ENCODE measurements at places on chromosomes 11 and 22.

DNA sequence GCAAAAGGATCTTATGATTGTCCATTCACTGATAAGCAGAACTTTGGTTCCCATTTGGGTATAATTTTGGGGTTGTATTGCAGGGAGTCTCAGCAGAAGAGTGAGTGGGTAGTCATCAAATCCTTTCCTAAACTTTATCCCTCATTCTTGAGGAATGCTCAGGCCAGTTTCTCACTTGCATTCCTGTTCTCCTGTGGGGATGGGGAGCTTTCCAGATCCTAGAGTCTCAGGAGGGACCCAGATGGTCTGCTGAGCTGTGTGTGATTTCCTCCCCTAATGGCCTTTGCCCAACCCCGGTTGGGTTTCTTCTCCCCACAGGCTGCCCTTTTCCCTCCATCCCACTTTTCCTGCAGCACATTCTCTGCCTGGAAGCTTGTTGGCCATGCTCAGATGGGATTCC, 79.9 kb downstream of the MIAT start:
- DNase-seq: no peak

DNA sequence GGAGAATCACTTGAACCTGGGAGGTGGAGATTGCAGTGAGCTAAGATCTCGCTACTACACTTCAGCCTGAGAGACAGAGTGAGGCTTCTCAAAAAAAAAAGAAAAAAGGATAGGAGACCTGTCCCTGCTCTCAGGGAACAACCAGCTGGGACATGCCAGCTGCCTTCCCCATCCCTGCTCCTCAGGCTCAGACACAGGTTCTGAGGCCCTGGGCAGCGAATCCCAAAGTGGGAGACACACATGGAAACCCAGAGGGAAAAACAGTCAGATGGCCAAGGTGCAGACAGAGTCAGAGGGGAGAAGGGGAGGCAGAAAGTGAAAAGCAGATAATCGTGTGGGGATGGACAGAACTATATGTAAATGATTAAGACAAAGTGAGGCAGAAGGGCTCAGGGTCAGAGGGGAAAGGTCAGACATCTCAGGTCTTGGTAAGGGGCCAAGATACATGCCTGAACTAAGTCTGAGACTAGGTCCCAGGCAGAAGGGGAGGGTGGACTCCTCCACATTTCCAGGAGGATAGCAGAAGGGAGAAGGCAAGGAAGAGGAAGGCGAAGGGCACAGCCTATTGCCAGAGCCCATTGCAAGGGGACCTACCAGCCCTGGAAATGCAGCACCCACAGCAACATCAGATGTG, 14.2 kb downstream of the STARD10 start:
- no peak for DNase-seq

- DNase-seq: no peak
Observed at GRCh38 chr11:129703846-129704245, 111.8 kb upstream of the TMEM45B start.

- DNase-seq: no peak
Observed at GRCh38 chr11:2177076-2177475, 5.5 kb upstream of the TH start.

DNA sequence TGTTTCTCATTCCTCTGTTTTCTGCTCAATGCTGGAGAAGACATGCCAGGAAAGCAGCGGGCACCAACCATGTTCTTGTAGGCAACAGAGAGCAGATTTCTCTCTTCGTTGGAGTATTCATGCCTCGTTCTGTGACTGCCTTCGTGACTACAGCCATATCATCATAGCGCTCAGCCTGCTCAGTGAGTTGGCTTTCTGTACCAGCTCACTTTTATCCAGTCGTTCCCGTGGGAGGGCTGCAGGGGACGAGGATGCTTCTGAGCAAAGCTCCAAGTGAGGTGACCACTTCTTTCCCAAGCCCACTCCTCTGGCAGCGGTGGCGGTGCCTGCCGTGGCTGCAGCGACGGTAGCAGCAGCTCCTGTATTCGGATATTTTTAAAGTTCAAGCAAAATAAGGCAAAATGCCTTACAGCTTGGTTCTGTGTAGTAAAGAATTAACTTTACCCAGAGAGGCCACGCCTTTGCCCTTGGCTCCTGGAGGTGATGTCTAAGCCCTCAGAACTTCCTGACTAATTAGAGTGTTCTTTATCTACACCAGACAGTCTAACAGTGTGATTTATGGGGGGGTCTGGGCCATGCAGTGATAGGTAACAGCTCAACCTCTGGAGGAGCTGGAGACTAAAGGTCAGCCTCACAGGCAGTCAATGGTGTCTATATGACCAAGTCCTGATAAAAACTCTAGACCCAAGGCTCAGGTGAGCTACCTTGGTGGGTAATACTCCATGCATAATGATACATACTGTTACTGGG, 35.3 kb downstream of the LDHAL6A start:
- DNase-seq: no peak

- DNase-seq: no peak
Observed at GRCh38 chr11:797296-798092, 587 bp downstream of the SLC25A22 start.

GRCh38 chr11:68843703-68844312, 2.1 kb upstream of the CPT1A start:
- DNase-seq: peak; percentile 47

DNA sequence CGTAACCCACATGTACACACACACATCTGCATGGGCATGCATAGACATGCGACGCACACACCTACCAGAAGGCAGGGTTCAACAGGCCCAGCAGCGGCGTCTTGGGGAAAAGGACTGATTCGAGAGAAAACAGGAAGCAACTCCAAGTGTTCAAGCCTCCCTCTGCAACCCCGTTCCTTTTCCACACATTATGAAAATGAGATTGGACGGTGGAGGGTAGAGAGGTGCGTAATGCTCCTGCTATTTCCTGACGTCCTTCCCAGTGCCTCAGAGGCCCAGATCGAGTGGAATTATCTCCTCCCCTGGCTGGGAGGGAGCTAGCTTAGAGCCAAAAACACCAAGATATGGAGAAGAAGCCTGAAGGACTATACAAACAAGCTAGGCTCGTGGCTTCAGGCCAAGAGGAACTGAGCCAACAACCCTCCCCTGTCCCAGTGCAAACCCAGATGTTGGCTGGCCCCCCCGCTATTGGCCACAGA, 289.2 kb downstream of the MN1 start:
- DNase-seq: no peak

- peak; percentile 72 for DNase-seq
Observed at GRCh38 chr11:48001438-48002021, 21.2 kb downstream of the PTPRJ start.

DNA sequence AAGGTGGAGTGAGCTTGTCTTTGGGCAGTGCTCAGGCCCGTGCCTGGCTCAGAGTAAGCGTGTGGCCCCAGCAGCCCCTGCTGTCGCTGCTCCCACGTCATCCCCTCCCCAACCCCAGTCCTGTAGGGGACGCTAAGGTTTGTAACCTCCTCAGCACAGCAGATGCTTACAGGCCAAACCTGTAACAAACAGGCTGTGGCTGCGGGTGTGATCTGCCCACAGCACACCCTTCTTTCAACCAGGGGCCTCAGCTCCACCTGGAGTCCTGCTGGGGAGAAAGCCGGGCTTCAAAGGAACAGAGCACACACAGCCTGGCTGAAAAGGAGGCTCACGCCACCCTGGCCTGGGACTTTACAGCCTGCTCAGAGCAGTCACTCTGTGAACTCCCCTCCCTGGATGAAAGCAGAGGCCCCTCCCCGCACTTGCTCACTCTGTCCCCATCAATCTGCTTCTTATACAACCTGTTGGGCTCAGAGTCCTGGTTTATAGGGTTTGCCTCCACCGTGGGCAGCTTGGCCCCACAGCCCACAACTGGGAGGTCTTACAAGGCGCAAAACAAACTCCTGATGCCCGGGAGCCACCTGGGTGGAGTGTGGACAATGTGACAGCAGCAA, 54.3 kb downstream of the SCUBE1 start:
- no peak for DNase-seq

DNA sequence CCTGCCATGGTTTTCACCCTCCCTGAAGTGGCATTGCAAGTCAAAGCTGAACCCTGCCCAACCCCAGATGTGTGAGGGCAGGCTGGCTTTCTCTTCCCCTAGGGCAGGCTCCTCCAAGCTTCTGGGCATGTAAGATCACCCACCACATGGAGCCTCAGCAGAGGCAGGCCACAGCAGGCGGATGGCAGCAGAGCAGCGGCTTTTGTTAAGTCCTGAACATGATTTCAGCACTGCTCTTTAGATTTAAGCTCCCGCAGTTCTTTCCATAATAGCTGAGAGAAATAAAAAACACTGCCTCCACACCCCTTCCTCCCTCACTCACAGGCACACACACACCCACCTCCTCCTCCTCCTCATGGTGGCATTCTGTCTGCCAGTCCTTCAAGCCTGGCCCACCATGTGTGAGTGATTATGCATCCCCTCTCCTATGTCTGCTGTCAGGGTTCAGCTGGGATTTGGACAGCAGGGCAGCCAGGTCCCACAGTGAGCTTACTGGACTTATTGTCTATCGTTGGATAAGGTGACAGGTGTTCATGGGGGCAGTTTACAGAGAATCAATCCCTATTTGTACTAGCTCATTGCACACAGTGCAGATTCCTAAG, 5.0 kb upstream of the NTM start:
- no peak for DNase-seq

- DNase-seq: no peak
Observed at GRCh38 chr11:100753571-100753970, 66.5 kb downstream of the ARHGAP42 start.

GRCh38 chr11:24755260-24755839, 258.5 kb downstream of the LUZP2 start:
- DNase-seq: no peak

- DNase-seq: peak; percentile 32
Observed at GRCh38 chr22:44080936-44081861, 57.1 kb downstream of the PARVB start.

DNA sequence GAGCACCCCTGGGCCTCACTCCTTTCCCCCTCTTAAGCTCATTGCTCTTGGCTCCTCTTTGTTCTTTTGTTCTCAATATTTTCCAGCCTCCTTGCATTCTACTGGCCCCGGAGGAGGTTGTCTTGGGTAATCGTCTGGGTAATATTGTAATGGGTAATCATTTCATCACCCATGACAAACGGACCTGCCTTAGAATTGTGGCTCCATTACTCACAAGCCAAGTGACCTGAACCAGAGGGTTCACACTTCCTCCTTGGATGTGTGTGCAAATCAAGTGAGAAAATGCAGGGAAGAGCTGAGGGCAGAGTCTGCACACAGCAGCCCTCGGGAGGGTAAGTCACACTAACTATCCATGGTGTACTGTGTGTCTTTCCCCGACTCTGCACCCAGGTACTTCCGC, 305.0 kb downstream of the BUD13 start:
- DNase-seq: no peak

DNA sequence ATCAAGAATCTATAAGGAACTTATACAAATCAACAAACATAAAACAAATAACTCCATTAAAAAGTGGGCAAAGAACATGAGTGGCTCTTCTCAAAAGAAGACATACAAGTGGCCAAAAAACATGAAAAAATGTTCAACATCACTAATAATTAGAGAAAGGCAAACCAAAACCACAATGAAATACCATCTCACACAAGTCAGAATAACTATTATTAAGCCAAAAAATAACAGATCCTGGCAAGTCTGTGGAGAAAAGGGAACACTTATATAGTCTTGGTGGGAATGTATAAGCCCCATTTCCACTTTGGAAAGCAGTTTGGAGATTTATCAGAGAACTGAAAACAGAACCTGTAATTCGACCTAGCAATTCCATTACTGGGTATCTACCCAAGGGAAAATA, 921.0 kb downstream of the KCNA4 start:
- no peak for DNase-seq

GRCh38 chr11:15875393-15875792, 481.0 kb downstream of the SOX6 start:
- DNase-seq: no peak

DNA sequence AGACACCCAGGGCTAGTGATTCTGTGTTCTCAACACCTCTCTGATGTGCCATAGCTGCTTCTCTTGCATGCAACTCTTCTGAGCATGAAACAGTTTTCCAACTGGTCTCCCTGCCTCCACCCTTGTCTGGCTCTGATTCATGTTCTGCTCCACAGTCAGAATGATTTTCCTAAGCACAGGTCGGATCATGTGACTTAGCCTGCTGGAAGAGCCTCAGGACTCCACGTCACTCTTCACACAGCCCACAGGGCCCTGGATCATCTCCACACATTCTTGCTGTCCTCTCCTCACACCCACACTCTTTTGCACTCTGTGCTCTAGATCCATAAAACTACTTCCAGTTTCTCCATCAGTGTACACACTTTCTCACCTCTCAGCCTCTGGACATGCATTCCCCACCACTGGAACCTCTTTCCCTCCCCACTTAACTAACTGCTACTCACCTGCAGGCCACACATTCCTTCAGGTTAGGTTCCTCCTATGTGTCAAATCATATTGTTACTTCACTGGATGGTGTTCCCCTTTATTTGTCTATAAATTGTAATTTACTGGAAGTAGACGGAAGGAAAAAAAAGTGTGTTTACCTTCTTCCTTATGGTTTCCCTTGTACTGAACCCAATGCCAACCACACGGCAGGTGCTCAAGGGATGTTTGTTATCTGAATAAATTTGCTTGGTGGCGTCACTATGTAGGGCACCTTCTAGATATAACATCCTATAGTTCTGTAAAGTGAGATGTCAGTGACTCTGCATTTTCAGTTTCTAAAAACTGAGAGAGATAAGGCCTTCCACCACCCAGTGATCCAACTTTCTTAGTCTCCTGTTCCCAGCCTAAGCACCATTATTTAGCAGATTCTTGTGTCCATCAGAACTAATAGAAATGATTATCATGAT, 133.7 kb downstream of the ETS1 start:
- no peak for DNase-seq

GRCh38 chr11:38019072-38019775, 1421.2 kb upstream of the RAG2 start:
- DNase-seq: no peak

GRCh38 chr22:45911601-45912271, 65.2 kb downstream of the WNT7B start:
- DNase-seq: no peak

DNA sequence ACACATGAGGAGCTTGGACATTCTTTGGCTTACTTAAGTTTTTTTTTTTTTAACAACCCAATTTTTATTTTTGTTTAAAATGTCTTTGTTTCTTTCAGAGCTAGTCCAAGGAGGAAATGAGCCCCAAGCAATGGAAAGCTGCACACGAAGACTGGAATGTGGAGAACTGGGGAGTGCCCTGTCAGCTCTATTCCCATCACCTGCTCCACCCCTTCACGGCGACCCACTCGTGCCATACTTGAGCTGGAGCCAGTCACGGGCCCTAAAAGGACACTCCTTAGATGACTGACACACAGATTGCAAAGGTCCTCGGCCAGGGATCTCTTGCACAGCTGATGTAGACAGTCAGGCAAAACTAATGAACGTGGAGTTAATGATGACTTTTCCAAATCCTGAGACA, 10.6 kb upstream of the SLC25A18 start:
- no peak for DNase-seq

DNA sequence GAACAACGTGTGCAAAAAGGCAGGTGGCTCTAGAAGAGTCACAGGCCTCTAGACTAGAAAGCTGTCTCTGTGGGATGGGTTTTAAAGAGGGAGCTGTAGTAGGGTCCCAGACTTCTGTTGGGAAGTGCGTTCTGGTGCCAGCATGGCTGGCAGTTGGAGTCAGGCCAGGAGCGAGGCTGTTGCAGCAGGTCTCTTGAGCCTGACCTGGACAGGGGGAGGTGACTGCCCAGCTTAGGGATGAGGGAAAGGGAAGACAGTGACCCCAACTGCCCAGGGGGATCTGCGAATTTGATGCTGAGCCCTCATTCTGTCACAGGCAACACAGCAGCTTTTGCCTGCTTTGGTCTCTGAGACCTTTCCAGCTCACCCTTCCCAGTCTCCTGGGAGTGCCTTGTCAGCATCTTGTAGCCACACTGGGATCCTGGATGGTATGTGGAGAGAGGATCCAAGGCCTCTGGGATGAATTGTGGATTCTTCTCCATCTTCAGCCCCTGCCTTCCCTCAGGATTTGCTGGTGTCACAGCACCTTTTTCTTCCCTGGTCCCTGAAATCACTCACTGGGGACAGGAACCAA, 3.4 kb downstream of the TSKU start:
- DNase-seq: no peak

All from stimulated activated CD4-positive, alpha-beta T cell treated with anti-CD3 and anti-CD28 coated beads, Interleukin-1b, Interleukin-23, amount 100 ng/mL, for 1 hour (primary cell).